ENCODE measurements at places on chromosomes 5 and 9.
A peak's percentile ranks its signal among the peaks of the same experiment; 100 is the strongest.

DNA sequence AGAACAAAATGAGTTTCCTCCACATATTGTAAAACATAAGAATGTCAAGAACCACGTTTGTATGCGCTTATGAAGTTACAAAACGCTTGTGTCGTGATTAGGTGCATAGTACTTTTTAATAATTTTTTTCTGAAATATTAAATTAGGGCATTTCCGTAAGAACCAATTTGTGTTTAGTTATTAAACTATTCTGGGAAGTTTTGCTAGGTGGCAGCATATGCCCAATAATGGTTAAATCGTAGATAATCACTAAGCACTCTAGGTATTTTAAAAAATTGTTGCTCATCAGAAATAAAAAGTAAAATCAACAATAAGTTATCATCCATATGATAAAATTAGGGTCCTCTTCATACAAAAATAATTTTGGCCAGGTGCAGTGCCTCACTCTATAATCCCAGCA is 5.4 kb downstream of the SRFBP1 start:
- DNase-seq, result no peak

- peak; percentile 94 for DNase-seq
These were observed at the start of gene PPP6C for GRCh38 chr9:125189361-125190289. Gene PPP6C, minus strand, starts transcription at chr9:125189803. Its CDS starts 85 bp downstream, at chr9:125189718.

DNA sequence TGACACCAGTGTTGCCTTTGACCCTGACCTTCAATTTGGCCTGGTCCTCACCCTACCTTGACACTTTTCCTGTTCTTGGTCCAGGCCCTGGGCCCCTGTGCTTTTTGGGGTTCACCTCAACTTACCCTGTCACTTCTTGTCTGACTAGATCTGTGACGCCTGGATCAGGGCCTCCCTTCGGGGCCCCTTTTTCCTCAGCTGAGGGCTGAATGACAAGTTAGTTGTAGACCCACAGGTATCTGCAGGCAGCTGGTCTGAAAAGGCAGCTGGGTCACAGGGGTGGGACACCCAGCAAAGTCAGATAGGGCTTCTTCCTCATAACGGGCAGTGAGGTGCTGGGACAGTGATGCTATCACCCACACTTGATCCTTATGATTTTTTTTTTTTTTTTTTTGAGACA is 10.0 kb upstream of the MYORG start:
- DNase-seq, result no peak

GRCh38 chr9:18979367-18979766 is 53.6 kb downstream of the SAXO1 start:
- DNase-seq, result no peak

GRCh38 chr9:105646879-105647594 is 15.2 kb upstream of the TAL2 start:
- no peak for DNase-seq

DNA sequence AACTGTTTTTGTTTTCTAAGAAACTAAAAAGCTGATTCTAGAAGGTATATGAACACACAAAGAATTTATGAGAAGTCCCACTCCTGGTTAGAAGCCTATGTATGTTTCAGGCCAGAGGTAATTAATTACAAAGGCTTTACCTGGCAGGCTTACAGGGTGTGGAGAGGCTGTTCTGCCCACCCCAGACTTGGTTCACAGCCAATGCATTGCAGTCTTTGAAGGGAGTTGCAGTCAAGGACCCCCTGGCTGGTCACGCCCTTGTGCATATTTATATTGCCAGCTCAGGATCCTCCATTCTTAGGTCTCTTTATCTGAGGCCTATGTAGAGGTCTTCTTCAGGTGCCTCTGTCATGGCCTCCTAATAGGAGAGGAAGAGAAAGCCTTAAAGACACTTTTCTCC is 13.6 kb upstream of the PRSS3 start:
- no peak for DNase-seq

DNA sequence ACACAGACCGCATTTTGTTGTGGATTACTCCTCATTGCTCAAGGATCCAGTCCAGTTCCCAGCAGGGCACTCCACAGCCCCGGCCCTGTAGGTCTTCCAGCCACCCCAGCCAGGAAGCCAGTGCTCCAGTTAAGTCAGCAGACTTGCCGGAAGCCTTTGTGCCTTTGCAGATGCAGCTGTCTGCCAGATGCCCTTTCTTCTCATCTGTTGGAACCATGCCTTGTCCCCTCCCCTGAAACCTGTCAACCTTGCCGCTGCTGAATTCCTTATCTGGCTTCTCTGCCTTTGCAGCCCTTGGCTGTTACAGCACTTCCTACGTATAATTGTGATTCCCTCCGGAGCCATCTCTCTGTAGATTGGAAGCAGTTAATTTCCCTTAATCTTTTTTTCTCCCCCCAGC is 28.4 kb downstream of the PSAT1 start:
- no peak for DNase-seq

- no peak for DNase-seq
These were observed 174.8 kb downstream of the OLFM1 start for GRCh38 chr9:135262248-135262647.

DNA sequence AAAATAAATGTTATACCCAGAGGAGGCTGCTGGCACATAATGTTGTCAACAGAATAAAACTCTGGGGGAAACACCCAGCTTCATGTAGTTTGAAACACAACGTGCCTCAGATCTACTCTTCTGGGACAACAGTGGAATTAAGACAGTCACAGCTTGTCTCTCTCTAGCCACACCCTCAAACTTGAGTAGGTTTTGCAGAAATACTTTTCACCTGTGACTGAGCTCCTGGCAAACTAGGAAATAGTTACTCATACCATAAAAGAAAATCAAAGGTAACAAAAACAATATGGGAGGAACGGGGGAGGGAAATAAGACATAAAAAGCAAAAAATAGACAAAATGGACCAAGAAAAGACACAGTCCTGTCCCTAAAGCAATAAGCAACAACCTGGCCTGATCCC is 14.4 kb downstream of the ELAVL2 start:
- no peak for DNase-seq

DNA sequence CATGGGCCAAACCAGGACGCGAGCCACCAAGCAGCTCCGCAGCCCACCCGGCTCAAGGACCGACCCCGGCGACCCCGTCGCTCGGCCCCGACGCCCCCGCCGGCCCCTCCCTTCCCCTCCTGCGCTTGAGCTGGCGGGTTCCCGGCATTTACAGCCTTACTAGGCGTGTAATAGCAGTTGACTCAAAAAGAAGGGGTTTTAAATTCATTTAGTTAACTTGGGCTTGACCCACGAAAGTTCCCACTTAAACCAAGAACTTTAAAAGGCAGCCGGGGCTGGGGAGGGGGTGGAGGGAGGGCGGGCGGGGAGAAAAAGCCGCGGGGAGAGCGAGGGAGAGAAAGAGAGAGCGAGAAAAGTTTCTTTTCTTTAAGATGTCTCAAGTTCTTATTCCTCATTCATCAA is 636 bp downstream of the PRDM12 start:
- DNase-seq, result no peak

GRCh38 chr5:39224196-39224761 is 4.9 kb upstream of the FYB1 start:
- DNase-seq, result no peak

GRCh38 chr9:86549401-86549811 is 195.2 kb upstream of the TUT7 start:
- no peak for DNase-seq

- DNase-seq, result no peak
These were observed 30.5 kb upstream of the LRRC70 start for GRCh38 chr5:62547945-62548630.

GRCh38 chr5:129902816-129903215 is 1.4 kb upstream of the CHSY3 start:
- DNase-seq, result no peak

DNA sequence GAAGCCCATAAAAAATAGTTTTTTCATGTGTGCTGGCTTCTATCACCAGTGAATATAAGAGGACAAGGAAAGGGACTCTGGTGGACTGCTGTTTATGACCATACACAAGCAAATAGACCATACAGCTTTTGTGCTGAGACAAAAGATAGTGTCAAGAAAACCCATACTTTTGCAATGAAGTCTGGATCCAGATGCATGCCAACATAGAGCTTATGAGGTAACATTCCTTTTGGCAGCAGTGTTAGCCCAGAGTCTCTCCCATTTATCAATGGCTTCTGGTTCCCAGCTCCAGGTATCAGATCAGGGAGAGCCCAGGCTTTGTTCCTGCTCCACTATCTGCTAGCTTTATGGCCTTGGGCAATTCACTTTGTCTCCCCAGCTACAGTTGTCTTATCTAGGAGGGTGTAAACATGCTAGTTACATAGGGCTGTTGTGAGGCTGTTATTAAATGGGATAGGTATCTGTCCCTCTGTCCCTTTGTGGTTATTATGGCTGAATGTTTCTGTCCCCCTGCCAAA is 55.6 kb downstream of the CCDC192 start:
- DNase-seq, result no peak

Data from stimulated activated CD4-positive, alpha-beta T cell treated with anti-CD3 and anti-CD28 coated beads, Interleukin-15, amount 100 ng/mL, for 1 hour (primary cell).